ENCODE measurements at places on chromosomes 16 and 17.

DNA sequence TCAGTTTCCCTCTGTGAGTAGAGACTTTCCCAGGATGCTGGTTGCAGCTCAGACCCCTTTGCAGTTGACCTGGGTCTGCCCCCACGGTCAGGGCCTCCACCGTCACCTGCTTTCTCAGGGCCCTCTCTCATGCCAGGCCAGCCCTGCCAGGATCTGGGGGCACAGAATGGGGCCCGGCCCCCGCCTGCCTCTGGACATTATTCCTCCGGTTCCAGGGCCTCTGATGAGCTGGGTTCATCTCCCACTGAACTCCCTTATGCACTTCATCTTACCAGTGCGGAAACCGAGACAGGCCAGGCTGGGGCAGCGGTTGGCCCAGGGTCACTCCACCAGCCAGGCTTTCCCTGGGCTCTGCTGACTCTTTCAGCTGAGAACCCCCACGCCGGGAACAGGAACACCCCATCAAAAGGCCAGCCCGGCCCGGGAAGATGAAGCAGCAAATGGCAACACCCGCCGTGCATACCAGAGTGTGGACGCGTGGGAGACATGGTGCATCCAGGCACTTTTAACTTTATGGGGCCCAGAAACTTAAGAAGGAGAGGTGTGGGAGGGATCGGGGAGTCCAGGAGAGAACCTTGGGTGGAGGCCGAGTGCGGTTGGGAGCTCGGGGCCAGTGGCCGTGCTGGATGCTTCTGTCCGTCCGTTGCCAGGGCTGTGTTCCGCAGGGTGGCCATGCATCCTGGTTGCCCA, 19.9 kb downstream of the ZNF469 start:
- DNase-seq: no peak

GRCh38 chr17:35486920-35487732, 38.6 kb upstream of the SLFN13 start:
- no peak for DNase-seq

DNA sequence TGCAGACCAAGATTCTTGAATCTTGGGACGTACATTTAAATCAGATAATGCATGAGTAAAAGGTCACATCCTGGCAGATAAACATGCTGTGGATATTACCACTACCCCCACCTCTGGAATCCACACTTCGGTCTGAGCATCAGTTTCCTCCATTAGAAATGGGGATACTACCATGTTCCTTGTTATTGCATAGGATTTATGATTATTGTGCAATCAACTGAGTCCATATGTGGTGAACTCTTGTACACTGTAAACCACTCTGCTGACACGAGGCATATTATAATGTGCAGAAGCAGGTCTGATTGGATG, 108.7 kb downstream of the VAT1L start:
- no peak for DNase-seq

GRCh38 chr17:7634384-7634783, 4.4 kb downstream of the SHBG start:
- DNase-seq: peak; percentile 43

- no peak for DNase-seq
Observed at GRCh38 chr16:65704866-65705265, 583.0 kb upstream of the CDH11 start.
